ENCODE measurements at places on chromosomes 3 and 15.

DNA sequence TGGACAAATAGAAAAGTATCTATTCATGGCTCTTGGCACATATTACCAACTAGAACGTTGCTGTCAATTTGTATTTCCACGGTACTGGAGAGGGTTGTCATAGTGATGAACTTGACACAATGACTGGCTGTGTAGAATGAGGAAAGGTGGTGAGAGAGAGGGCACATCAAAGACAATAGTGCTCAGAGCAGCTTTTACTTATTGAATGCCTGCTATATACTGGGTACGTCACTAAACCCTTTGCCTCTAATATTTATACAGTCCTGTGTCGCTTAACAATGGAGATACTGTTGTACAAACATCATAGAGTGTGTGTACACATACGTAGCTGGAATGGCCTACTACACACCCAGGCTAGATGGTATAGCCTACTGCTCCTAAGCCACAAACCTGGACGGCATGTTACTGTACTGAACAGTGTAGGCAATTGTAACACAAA, 8.3 kb downstream of the TMPRSS7 start:
- DNase-seq, result no peak

DNA sequence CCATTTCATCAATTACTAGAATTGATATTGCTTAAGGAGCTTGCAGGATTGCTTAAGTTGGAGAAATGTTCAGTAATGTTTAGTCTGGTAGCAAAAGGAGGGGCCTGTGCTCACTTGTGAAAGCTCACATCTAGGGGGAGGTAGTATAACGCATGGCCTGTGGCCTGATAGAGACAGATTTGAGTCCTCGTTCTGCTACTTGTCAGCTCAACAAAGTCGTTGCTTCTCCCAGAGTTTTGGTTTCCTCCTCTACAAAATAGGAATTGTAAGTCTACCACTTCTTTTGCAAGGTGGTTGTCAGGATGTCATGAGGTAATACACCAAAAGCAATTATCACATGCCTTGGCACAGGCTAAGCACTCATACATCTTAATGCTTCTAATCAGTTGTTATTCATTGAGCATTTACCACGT, 1.3 kb downstream of the ST3GAL6 start:
- no peak for DNase-seq

GRCh38 chr15:52466134-52466701, 62.5 kb downstream of the MYO5A start:
- no peak for DNase-seq

- no peak for DNase-seq
These were observed 32.9 kb downstream of the ABHD6 start for GRCh38 chr3:58270485-58270884.

- no peak for DNase-seq
These were observed 409.0 kb upstream of the KCNMB2 start for GRCh38 chr3:178127221-178127620.

- no peak for DNase-seq
These were observed 73.9 kb upstream of the MFGE8 start for GRCh38 chr15:88986949-88987590.

GRCh38 chr3:195573611-195574496, 9.9 kb downstream of the APOD start:
- peak; percentile 14 for DNase-seq

DNA sequence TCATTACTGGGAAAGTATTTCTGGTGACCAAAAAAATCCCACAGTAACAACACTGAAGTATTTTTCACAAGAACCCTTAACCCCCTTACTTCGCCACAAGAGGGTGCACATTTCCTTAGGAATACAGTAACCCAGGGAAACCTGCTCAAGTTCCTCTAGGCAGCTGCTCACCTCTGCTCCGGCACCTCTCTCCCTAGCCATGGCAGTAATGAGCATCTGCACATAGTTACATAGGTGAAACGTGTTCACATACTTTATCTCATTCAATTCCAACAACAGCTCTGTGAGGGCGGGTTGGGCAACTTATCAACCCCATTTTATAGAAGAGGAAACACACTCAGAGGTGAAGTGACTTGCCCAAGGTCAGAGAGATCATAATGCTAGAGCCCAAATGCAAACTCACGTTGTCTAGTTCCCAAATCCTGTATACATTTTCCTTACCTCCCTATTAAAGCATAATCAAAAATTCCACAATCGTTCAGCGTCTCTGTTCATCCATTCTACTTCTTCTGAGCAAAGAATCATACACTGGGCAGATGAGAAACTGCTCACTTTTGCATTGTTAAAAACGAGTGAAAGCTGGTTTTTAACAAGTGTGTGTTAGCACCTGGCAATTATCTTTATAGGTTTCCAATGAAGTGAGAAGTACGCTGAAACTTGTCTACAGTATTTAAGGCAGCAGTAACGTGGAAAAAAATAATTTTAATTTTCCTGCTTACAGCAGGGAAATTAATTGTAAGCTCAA, 90.7 kb downstream of the IGF2BP2 start:
- peak; percentile 62 for DNase-seq

GRCh38 chr3:30156586-30157498, 449.6 kb upstream of the TGFBR2 start:
- no peak for DNase-seq

DNA sequence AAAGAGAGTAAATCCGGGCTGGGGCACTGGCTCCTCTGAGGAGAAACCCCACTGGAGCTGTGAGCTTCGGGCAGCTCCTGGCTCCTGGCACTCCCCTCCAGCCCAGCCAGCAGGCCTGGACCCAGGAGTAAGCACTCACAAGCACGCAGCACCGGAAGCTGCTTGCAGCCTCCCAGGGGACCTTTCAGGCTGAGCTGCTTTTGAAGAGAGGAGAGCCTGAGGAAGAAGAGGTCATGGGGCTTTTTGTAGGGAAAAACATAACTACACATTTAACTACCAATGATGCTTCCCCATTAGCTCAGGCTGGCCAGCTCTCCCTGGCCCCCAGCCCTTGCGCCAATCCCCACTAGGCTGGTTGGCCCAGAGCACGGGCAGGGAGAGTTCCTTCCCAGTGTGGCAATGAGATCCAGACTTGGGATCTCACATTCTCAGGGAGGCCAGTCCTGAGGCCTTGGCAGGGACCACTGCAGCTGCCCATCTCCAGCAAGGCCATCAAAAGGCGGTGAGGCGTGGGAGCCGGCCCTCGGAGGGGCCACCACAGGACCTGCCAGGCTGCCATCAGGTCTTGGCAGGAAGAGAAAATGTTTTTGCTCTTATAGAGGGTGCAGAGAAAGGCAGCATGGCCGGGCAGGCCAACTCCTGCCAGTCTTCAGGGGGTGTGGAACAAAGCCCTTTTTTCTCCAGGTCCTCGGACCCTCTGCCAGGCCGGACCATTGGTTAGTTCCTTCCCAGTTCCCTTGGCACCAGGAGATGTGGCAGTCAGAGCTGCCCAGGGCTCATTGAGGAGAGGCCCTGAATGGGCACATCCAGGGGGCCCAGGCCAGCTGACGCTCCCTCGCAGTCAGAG, 41.5 kb upstream of the MFGE8 start:
- DNase-seq, result no peak

- no peak for DNase-seq
These were observed 3.2 kb downstream of the MAPKBP1 start for GRCh38 chr15:41777421-41777973.

DNA sequence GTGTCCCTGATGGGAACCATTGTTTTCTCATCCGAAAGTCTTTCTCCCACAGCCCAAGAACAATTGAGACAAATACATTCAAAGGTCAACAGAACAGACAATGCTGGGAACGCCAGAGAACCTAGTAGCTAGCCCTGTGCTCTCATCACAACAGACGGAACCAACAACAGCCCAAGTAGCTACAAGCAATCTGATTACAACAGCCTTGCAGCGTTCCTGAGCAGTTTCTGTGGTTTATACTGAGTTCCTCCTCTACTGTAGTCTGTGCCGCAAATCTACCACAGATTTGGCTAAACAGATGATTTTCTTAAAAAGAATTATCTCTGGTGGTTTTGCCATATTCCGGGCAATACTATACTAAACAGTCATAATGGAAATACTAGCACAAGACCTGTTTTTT, 435.6 kb downstream of the MECOM start:
- no peak for DNase-seq

GRCh38 chr15:95923792-95924191, 406.7 kb upstream of the NR2F2 start:
- no peak for DNase-seq

- DNase-seq, result no peak
These were observed 118.3 kb downstream of the TIGIT start for GRCh38 chr3:114411811-114412803.

- peak; percentile 5 for DNase-seq
These were observed 45.5 kb upstream of the SLC41A3 start for GRCh38 chr3:126129398-126129891.

DNA sequence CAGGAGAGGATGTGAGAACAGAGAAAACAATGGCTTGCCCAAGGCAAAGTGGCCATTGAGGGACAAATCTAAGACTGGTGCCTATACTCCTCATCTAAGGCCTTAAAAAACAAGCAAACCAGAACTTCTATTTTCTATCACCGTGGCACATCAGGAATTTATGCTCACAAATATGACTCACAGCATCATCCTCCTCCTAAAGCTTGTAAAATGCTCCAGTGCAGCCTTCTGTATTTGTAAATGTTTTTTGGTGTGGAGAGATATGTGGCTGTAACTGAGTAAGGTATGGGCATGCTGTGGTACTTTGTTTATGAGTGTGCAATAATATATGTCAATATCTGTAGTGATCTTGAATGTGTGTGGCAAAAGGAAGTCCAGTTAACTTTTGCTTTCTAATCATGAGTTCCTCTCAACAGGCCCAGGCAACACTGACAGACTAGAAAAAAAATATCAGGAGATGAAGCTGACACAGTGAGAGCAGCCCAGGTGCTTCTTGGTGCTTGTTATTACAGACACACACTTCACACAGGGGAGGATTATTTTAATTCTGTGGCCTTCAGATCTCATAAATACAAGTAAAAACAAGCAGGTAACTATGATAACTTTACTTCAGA, 60.3 kb downstream of the CTNNB1 start:
- no peak for DNase-seq

DNA sequence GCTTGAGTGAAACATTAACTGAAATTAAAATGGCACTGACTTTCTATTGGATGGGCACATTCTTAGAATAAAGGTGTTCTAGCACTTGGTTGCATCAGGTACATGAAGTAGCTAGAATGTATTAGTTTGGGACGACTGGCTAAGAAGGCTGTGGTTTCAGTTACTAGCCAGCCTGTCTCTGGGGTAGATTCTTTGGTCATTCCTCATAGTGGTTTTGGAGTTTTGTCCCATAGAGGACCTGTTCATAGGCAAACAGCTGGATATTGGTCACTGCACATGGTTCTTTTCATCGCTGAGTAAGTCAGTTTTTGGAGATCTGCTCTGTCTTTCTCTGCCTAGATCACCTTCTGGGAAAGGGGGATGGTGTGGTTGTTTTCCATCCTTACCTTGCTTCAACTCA, 55.3 kb downstream of the ADAMTSL3 start:
- no peak for DNase-seq

DNA sequence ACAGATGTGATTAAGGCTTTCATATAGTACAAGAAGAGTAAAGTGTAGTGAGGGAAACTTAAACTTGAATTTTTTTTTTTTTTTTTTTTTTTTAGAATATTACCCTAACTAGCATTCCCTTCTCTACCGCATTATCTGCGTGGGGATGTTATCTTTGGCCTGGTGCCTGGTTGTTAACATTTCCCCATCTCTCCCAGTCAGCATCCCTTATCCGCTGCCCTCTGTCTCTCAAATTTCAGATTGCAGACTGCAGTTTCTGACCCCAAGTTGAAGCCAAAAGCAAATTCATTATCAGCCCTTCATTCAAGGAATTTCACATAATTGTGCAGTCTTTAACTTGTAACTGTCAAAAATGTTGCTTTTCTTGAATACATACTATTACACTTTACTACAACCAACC, 353.0 kb downstream of the PLOD2 start:
- DNase-seq, result no peak

All from WERI-Rb-1 (cell line).